ENCODE measurements at places on chromosomes 6 and 20.

- peak; percentile 34 for DNase-seq
Observed at GRCh38 chr6:36688063-36688738, 9.4 kb upstream of the RAB44 start.

GRCh38 chr6:52152711-52153160 lies 33.4 kb upstream of the IL17A start:
- no peak for DNase-seq

DNA sequence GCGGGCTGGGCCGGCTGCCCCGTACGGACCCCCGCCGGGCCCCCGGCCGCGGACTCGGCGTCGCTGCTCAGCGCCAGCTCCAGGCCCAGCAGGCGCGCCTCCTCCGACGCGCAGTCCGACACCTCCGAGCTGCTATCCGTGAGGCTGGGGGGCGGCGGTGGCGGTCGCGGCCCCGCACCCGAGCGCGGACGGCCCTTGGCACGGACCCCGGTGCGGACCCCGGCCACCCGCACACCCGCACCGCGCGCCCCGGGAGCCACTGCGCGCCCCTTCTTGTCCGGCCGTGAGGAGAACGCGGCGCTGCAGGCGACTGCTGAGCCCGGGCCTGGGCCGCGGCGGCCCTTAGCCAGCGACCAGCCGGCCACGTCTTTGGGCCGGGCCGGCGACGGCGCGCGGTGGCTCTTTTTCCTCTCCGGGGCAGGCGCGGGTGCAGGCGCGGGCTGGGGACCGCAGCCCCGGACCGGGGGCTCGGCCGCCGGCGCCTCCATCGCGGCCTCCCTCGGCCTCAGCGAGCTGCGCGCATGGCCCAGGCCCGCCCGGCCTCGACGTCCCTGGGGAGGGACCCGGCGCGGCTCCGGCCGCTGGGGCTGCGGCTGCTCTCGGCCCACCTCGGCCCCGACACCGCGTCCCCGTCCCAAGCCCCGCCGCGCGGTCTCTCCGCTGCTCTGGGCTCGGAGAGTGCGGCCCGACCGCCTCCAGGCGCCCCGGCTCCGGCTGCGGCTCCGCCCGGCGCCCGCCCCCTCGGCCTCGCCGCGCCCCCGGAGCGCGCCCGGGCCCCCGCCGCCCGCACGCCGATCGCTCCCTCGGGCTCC lies 12.9 kb upstream of the TLDC2 start:
- DNase-seq = peak; percentile 58

DNA sequence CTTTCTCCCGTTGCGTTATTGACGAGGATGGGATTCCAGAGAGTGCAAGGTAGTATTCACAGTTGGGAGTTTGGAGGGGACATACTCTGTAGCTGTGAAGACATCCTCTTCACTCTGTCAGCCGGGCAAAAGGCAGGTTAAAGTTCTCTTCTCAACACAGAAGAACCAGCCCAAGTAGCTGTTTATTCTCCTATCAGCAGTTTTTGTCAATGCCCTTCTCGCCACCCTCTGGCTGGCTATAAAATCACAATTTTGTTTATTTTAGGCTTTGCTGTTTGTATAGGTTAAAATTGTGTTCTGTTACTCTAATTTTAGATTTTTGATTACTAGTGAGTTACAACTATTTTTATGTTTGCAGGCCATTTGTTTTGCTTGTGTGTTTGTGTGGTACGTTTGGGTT lies 37.9 kb upstream of the MAS1 start:
- peak; percentile 16 for DNase-seq

- DNase-seq = peak; percentile 91
Observed at GRCh38 chr6:4351520-4352321, 216.3 kb upstream of the ECI2 start.

DNA sequence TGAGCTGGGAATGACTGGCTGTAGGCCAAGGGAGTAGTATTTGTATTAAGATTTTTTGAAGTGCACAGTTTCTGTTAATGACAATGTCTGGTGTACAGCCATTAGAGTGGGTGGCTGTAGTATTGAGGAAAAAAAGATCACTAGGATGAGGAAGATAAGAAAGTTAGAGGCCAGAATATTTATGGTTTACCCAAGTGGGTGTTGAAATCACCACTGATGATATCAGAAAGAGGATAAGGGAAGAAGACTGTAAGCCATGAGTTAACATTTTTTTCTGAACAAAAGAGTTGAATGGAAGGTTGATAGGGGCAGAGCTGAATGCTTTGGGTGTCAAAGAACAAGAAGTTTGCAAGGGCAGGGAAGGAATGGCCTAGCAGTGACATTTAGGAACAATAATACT lies 104.7 kb downstream of the PRDM13 start:
- no peak for DNase-seq

DNA sequence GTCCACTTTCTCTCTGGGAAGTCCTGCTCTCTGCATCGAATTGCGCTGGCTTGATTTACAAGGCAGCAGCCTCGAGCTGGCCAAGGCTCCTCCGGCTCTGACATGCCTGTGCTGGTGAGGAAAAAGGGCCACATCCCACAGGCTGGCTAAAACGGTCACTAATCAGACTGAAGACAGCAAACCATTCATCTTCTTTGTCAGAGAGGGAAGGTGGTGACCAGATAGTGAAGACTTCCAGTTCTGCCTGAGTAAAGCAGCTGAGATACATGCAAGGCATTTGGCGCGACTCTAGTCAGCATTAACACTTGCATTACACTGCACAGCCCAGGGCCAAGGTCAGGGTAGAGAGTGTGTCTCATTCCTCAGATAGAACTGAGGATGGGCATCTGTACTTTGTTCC lies 203.2 kb upstream of the MAP3K7 start:
- no peak for DNase-seq

DNA sequence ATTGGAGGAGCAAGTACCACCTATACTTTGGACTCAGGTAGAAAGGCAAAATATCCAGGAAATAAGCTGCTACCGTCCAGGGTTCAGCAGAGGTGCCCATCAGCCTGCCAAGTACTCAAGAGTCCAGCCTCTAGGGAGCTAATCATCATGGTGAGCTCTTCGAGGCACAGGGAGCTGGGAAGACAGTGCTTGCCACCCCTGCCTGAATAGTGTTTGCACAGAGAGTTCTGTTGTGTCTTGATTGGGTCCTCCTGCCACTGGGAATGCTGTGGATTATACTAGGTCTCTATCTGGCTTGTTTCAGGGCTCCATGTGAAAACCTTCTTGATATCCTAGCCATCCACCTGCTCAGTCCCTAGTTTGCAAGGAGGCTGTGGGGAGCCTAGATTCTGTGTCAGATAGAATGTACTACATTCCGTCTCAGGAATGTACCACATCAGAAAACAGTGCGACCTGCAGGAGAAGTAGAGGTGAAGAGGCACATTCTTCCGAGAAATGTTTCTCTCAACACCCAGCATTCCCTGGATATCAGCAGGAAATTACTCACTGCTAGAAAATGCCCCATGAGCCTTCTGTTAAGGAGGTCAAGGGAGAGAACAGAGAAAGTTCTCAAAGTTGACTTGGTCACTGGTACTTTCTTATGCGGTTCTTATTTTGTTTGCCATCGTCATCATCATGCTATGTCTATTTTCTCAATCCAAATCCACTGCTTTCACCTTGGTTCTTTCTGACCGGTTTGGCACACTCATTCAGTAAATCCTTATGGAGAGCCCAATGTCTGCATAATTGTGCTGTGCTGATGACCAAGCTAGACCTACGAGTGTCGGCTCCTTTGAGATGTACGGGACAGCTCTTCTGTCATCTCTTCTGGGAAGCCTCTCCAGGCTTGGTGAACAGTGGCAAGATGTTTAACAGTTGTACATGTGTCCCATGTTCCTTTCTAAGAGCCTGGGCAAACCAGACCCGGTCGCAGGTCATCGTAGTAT lies 30.7 kb downstream of the PTPN1 start:
- DNase-seq = peak; percentile 55

GRCh38 chr20:57610261-57610952 lies 9.8 kb downstream of the ZBP1 start:
- DNase-seq = no peak

- DNase-seq = peak; percentile 87
Observed at GRCh38 chr20:14055127-14055742, 59.9 kb downstream of the MACROD2 start.

GRCh38 chr20:12237772-12238171 lies 320.1 kb downstream of the BTBD3 start:
- peak; percentile 32 for DNase-seq

GRCh38 chr6:143187238-143187923 lies 126.7 kb downstream of the AIG1 start:
- peak; percentile 59 for DNase-seq

DNA sequence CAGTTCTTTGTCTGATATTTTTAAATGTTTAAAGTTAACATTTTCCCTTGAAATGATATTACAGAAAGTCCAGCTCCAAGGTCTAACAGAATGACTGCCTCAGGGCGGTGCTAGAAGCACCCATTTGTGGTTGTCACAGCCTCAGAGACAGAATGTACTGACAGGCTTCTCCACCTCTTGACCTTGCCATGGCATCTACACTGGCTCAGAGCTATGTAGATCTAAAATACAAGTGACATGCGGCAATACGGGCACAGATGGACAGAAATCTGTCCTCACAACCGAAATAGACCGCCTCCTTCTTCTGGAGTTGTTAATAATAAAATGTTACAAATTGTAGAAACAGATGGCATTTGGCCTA lies 167.2 kb upstream of the THEMIS start:
- DNase-seq = peak; percentile 4

GRCh38 chr20:24605937-24606455 lies 136.6 kb downstream of the SYNDIG1 start:
- no peak for DNase-seq

GRCh38 chr6:167450626-167451025 lies 125.7 kb downstream of the TTLL2 start:
- DNase-seq = no peak

DNA sequence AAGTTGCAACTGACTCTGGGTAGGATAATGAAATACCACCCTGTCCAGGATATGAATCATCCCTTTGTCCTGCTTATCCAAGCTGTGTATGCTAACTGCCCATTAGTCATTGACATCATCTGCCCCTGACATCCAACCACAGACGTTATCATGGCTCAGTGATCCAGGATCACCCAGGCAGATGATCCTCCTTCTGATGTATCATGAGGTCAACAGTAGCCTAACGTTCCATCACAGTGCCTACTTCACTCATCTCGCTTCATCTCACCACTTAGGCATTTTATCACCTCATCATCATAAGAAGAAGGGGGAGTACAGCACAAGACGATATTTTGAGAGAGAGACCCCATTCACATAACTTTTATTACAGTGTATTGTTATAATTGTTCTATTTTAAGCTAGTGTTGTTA lies 13.4 kb upstream of the BTN3A2 start:
- peak; percentile 71 for DNase-seq

- no peak for DNase-seq
Observed at GRCh38 chr20:14715400-14715799, 378.0 kb upstream of the FLRT3 start.

DNA sequence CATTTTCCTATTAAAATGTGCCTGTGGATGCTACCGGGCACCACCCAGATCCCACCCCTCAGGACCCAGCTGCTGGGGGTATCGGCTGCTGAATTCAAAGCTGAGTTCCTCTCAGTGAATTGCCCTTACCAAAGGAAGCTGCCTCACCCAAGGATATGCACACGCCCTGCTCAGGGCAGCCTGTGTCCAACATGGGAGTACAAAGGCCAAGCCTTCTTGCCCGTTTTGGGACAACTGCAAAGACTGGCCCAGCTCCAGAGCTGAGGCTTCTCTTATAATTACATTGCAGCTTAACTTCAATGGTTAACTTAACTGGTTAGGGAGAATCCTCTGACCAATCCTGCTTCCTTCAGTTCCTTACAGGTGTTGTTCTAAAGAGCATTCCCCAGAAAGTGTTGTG lies 19.8 kb upstream of the FANCE start:
- DNase-seq = no peak

DNA sequence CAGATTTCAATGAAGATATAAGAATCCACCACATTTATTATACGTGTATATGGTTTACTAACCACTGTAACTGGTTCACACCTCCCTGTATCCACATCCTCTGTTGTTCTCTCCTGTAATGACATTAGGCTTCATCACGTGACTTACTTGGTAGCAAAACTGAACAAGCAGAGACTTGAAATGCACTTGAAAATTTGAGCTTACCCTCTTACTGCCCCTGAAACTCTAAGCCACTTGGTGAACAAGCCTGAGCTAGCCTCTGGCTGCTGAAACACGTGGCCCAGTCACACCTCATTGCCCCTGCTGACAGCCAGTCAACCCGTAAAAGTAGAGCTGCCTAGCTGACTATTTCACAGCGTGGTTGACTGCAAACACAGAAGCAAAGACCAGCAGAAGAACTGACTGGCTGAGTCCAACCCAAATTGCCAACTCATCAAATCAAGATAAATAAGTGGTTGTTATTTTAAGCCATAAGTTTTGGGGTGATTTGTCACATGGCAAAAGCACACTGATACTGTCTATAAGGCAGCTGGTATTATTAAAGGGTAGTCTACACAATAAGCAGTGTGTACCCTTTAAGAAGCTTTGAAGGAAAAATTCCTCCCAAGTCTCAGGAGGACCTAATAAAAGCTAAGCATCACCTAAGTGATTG lies 109.0 kb downstream of the RALGAPA2 start:
- no peak for DNase-seq

DNA sequence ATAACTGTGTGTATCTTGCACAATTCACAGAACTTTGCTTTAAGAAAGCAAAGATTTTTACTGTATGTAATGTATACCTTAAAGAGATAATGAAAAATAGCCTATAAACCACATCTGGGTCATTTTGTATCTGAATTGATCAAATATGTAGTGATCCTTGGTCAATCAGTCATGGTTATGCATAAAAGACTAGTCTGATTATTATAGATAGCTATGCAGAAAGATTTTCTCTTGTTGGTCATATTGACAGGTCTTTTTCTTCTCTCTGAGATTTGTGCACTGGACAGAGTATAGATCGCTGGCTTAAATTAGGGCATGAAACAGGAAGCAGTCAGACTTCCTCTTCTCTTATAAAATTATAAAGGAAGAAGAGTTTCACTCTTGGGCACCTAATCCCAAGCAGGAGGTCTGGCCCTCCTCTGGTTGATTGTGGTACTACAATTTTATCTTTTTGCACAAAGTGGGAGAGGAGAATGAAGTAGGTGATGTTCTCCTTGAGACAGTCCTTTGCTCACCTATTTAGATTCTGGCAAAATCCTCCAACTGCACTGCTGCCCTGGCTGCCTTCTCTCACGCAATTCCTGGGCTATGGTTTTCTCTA lies 380.9 kb upstream of the RGS17 start:
- DNase-seq = peak; percentile 73

GRCh38 chr6:6052216-6052615 lies 45.5 kb upstream of the NRN1 start:
- DNase-seq = no peak

DNA sequence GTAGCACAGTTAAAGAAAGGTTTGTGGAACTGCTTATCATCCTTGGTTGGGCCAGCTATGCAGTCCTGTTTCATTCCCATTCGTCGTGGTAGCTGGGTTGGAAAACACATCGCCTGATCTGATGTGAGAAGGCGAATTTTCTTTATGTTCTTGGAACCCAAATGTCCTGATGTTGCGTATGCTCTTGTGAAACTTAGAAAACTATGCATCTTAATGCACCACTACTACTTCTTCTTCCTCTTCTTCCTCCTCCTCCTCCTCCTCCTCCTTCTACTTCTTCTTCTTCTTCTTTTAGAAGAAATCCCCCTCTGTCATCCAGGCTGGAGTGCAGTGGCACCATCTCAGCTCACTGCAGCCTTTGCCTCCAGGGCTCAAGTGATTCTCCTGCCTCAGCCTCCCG lies 381.6 kb downstream of the UTRN start:
- no peak for DNase-seq

Measured in adipocyte (in vitro differentiated cells).